H1 (cell line): ENCODE measurements at places on chromosomes 16 and 17. TPM values are rescaled to one million over a fixed set of nuclear protein-coding genes. Genes with fewer than 3 reads are reported as not detected.

IST1 gene
- polyA plus RNA-seq = 163 and 190 TPM in 2 replicates

MSLN gene
- polyA plus RNA-seq = 0.31 and 0.50 TPM in 2 replicates

SRR gene
- polyA plus RNA-seq = 2.7 and 3.6 TPM in 2 replicates

SLC13A5 gene
- polyA plus RNA-seq = 2.1 and 3.5 TPM in 2 replicates

RNF157 gene
- 16.7 and 20.2 TPM in 2 replicates for polyA plus RNA-seq

EIF3CL gene
- 208 and 210 TPM in 2 replicates for polyA plus RNA-seq

HCFC1R1 gene
- 138 and 195 TPM in 2 replicates for polyA plus RNA-seq

ABCC11 gene
- polyA plus RNA-seq = 0.06 TPM in 2 replicates

CTRB2 gene
- polyA plus RNA-seq = not detected in 2 replicates

MT3 gene
- 0.17 TPM in 1 of 2 replicates, not detected in the other for polyA plus RNA-seq

AHSP gene
- polyA plus RNA-seq = 4.8 and 15.3 TPM in 2 replicates

ALDH3A2 gene
- 20.6 and 41.6 TPM in 2 replicates for polyA plus RNA-seq

ADGRG1 gene
- polyA plus RNA-seq = 2.6 and 2.9 TPM in 2 replicates

TSC2 gene
- 65.9 and 90.2 TPM in 2 replicates for polyA plus RNA-seq

RAMP2 gene
- 41.5 and 41.7 TPM in 2 replicates for polyA plus RNA-seq

POLR3E gene
- 125 and 164 TPM in 2 replicates for polyA plus RNA-seq

MRC2 gene
- polyA plus RNA-seq = 7.0 and 17.2 TPM in 2 replicates

PRR15L gene
- 1.1 TPM in 2 replicates for polyA plus RNA-seq

ANKFN1 gene
- polyA plus RNA-seq = 0.02 TPM in 1 of 2 replicates, not detected in the other

KRTAP9-2 gene
- polyA plus RNA-seq = not detected in 2 replicates

CPSF4L gene
- polyA plus RNA-seq = 0.28 TPM in 1 of 2 replicates, not detected in the other

MYH1 gene
- polyA plus RNA-seq = not detected in 2 replicates

GPR179 gene
- 0.02 and 0.03 TPM in 2 replicates for polyA plus RNA-seq

ACSM2A gene
- polyA plus RNA-seq = not detected in 2 replicates

KRTAP4-1 gene
- 0.16 TPM in 1 of 2 replicates, not detected in the other for polyA plus RNA-seq

PPM1E gene
- 3.3 and 5.0 TPM in 2 replicates for polyA plus RNA-seq

HS3ST3A1 gene
- polyA plus RNA-seq = 5.7 and 6.5 TPM in 2 replicates

OR1F1 gene
- polyA plus RNA-seq = 0.93 and 1.2 TPM in 2 replicates

SETD6 gene
- 25.3 and 34.1 TPM in 2 replicates for polyA plus RNA-seq
